Lung microvascular endothelial cell (primary cell): ENCODE measurements at places on chromosomes 1 and 21. TPM values are rescaled to one million over a fixed set of nuclear protein-coding genes. Genes with fewer than 3 reads are reported as not detected.

- DNase-seq: no peak
These were observed 29.8 kb downstream of the DBT start for GRCh38 chr1:100219883-100220282.

GRCh38 chr1:244012202-244012601, 38.9 kb upstream of the ZBTB18 start:
- DNase-seq: peak; percentile 70

Gene IQGAP3
- 3.0 and 7.0 TPM in 2 replicates for total RNA-seq

DNA sequence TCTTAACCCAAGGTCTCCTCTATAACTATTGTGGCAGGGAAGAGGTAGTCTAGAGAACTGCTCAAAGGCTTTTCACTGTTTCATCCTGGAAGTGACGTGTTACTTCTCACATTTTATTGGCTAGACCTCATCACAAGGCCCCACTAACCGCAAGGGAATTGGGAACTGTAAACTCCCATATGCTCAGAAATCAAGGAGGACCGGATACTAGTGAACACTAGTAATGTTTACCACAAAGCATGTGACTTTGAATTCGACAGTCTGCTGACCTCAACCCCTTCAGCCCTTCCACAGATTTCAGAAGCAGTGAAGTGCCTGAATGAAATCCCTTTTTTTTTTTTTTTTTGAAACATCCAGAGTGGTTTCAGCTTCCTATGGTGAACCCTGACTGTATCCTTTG, 3.4 kb upstream of the EEIG2 start:
- no peak for DNase-seq

DNA sequence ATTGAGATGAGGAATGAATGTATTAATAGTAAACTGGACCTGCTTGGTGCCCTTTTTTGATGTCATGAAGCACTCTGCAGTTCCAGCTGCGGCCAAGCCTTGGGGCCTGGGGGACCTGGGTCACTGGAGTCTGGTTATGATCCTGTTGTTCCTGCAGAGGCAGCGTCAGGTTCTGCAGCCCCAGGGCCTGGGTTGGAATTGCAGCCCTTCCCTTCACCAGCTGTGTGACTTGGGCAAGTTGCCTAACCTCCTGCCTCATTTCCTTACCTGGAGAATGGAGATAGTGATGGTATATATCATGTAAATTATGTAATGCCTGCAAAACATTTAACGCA, 9.1 kb upstream of the ATP5PO start:
- DNase-seq: no peak

Gene AIM2
- not detected in 2 replicates for total RNA-seq

DNA sequence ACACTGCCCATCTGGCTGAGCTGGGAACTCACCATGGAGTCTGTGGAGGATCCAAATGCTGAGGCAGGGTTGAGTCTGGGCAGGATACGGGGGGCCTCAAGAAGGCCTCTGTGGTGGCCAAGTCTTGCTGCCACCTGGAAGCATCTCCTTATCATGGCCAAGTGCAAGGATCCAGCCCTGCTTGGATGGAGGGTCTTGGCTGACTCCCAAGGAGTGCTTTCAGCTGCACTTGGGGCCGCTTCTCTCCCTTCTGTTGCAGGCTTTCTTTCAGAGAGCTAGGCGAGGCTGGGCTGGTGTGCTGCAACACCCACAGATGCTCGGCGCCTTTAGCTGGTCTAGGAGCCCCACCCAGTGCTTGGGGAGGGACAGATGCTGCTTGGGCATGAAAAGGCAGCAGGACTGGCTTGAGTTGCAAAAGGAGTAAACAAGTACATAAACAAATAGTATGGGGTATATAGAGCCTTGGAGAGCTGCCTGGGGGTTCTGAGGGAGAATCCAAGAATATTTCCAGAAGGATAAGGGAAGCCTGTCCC, at the start of gene THEM5:
TSS of gene THEM5 (minus strand) at position 302 of the 533 bp plus-strand sequence. CDS start at position 155, 147 bp downstream.
- no peak for DNase-seq

DNA sequence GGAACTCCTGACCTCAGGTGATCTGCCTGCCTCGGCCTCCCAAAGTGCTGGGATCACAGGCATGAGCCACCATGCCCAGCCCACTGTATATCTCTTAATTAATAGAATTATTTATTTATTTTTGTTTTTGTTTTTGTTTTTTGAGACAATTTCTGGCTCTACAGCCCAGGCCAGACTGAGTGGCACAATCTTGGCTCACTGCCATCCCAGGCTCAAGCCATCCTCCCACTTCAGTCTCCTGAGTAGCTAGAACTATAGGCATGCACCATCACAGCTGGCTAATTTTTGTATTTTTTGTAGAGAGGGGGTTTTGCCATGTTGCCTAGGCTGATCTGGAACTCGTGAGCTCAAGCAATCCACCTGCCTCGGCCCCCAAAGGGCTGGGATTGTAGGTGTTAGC, 15.7 kb upstream of the WDTC1 start:
- no peak for DNase-seq

Gene FAM163A
- under 0.01 and 0.22 TPM in 2 replicates for total RNA-seq

DNA sequence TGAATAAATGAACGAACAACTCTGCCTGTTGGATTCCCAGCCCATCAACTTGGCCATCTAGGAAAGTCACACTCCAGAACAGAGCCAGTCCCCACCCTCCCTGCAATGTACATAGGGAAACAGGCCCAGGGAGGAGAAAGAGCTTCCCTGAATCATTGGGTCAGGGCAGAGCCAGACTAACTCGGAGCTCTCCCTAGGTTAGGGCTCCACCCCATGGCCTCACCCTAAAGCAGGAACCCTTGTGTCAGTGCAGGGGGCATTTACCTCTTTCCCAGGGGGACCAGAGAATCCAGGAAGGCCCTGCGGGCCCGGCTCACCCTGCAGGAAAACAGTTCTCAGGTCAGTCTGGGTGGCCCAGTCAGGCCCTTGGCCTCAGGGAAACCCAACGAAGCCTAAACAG, 11.6 kb downstream of the COL9A2 start:
- DNase-seq: no peak

Gene CFAP141
- total RNA-seq: not detected in 2 replicates

DNA sequence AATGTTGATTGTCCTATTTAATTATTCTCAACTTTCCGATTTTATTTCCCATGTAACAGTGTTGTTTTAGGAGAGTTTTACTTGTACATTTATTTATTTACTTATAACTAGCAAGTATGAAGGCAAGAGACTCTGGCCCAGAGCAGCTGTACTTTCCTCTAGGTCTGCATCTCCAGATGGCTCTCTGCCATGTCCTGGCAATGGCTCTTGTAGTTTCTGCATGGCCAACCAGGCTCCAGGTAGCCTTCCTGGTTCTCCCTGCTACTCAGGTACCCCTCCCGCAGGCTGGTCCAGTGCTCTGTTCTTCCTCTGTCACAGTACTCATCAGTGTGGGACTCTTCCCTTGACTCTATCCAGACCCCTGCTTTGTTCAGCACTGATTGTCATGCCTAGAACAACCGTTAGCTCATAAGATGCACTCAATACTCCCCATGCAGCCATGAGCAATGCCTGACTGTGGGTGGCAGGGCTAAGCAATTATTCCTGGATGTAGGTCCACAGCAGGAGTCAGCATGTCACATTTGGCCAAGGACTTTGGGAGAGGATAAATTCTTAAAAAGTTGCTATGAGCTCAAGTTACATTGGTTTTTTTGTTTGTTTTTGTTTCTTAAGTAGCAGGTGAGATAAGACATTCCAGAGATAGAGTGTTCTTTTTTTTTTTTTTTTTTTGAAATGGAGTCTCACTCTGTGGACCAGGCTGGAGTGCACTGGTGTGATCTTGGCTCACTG, 10.9 kb upstream of the IL20 start:
- no peak for DNase-seq

GRCh38 chr1:188343914-188344313, 1515.2 kb downstream of the PLA2G4A start:
- no peak for DNase-seq

DNA sequence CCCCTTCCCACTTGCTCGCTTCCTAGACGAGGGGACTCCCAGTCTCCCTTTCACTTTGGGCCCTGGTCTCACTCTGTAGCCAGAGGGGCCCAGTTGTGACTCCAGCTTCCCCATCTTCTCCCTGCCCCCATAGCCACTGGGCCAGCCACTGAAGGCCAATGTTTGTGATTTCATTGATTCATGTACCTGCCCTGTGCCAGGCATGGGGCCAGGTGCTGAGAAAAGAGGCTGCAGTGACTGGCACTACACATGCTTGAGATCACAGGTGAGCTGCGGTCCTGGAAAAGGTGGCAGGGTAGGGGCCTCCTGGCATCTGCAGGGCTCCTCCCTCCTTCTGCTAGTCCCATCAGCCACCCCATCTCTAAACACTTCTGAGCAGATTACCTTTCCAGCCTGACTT, 345.3 kb upstream of the VAMP3 start:
- DNase-seq: no peak

- DNase-seq: no peak
These were observed 88.1 kb downstream of the GPATCH2 start for GRCh38 chr1:217542837-217543236.

GRCh38 chr1:32984455-32985171, 20.0 kb upstream of the RNF19B start:
- DNase-seq: no peak

DNA sequence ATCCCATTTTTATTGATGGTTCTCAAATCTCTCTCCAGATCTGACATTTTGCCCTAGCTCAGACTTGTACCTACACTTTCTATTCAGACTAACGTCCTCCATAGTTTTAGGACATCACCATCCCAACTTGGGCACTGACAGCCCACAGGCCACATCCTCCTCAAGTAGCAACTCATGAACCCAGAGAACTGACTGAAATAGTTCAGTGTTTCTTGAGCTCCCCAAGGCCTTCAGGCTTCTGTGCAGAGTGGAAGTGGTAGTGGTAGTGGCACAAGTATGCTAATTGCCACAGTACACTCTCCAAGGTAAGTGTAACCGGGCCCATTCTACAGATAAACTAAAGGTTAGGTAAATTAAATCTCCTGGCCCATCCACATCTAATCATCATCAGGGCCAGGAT, 112.6 kb downstream of the SLC45A1 start:
- no peak for DNase-seq
